Sigmoid colon (tissue), 7 donors: ENCODE measurements at places on chromosomes 6 and 20.

DNA sequence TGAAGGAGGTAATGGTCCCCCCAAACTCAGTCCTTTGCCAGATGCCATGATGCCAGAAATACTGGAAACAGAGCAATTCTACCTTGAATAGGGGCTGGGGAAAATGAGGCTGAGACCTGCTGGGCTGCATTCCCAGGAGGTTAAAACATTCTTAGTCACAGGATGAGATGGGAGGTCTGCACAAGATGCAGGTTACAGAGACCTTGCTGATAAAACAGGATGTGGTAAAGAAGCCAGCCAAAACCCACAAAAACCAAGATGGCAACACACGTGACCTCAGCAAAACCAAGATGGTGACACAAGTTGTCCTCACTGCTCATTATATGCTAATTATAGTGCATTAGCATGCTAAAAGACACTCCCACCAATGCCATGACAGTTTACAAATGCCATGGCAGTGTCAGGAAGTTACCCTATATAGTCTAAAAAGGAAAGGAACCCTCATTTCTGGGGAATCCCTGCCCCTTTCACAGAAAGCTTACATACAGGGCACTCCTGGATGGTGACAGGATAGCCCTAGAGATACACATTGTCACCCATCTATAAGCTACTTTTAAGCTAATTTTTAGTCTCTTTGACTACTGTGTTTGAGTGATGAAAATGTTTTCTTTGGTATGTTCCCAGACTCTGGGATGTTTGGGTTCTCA is 979.7 kb downstream of the TBC1D32 start:
- DNase-seq = no peak

- DNase-seq = no peak
Observed at GRCh38 chr6:23154159-23154558, 584.8 kb downstream of the HDGFL1 start.

DNA sequence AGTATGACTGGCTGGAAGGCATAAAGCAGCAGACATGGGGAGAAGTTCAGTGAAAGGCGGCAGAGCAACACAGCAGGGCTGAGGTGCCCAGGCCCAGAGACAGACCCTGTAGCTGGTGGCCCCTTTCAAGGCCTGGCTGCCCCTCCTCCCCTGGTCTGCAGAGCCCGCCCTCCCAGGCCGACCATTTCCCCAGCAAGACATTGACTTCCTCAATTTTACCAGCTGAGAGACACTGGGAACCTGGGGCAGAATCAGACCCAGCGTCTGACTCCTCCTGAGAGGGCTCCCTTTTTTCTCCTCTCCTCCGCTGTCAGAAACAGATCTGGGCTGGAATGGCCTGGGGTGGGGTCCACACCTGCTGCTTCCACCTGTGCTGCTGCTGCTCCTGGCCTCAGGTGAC is at the start of gene TREML4:
Gene TREML4 (plus strand): TSS at position 254 of the 400 bp plus-strand sequence. CDS start 79 bp downstream, at position 333.
- DNase-seq = no peak

GRCh38 chr6:24568683-24569082 is 73.9 kb downstream of the ALDH5A1 start:
- no peak for DNase-seq

GRCh38 chr20:17884307-17885003 is 84.1 kb downstream of the SNX5 start:
- peak; percentile 46 for DNase-seq

- peak; percentile 33 for DNase-seq
Observed at GRCh38 chr20:44032583-44033331, 118.1 kb downstream of the TOX2 start.

- no peak for DNase-seq
Observed at GRCh38 chr20:3898639-3899038, 9.5 kb downstream of the PANK2 start.

GRCh38 chr20:19886661-19887288 is 128.7 kb downstream of the RIN2 start:
- DNase-seq = no peak

DNA sequence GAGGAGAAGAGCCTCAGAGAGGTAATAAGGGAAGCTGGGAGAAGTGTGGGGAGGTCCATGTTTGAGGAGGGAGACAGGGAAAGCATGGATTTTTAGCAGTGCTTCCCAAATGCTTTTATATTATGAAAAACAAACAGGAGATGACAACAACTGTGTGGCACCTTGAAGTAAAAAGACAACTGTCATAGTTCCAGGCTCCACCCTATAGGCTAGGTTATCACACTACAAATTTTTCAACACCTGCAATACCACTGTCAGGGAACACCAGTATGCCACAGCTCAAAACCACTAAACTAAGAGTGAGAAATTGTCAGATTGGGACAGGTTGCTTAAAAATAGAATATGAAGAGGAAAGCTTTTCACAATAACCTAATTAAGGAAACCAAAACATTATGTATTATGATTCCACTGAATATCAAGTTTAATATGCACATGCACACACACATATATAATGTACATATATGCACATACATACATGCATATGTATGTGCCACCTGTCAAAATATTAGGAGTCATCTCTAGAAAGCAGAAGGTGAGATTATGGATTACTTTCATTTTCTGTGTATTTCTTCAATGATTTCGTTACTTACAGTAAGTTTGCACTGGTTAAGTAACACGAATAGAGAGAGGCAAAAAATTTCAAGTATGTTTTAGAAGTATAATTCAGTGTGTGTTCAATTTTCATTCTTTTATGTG is 261.2 kb downstream of the PTPRK start:
- DNase-seq = no peak

DNA sequence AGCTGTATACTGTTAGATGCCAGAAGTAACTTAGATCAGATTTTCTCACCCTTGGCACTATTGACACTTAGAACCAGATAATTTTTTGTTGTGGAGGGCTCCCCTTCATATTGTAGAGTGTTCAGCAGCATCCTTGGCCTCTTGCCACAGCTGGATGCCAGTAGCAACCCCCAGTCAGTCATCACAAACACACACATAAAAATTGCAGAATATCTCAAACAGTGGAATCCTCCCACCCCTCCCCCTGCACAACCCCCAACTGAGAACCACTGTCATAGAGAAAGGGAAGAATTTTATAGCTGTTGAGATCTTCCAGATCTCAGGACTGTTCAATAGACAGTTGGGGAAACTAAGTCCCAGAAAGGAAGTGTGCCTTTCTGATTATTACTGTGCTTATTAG is 81.2 kb upstream of the VSTM2L start:
- DNase-seq = no peak

DNA sequence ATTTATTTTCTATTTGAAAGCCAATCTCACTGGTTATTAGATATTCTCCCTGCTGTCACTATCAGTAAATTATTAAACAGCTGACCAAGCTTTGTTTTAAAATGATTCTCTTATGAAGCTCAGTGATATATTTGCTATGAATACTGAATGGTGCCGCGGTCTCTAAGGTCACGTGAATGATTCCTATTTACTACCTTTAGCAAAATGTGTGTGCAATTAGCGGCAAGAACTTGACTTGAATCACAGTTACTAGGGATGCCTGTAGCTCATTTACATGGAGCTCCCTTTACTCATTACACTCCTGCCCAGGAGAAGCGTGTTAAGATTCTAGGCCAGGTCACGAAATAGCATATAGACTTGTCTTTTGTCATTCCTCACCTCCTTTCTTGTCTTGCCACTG is 12.4 kb upstream of the PTPRT start:
- DNase-seq = no peak

DNA sequence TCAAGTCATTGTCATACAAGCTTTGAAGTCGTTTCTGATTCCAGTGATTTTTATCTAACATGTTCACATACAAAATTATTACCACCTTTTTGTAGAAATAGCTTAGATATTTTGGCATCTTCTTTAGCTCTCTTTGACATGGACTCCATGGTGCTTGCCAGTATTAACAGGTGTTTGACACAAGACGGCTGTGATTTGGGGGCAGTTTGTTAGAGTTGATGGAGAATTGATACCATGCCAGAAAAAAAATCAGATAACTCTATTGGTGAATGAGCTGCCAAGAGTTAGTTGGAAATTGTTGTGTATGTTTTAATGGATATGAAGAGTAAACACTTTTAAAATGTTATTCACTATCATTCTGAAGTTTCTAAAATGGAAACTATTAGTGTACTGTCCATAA is 146.6 kb upstream of the LAMP5 start:
- DNase-seq = no peak

- DNase-seq = no peak
Observed at GRCh38 chr6:156912431-156912830, 135.3 kb downstream of the ARID1B start.

DNA sequence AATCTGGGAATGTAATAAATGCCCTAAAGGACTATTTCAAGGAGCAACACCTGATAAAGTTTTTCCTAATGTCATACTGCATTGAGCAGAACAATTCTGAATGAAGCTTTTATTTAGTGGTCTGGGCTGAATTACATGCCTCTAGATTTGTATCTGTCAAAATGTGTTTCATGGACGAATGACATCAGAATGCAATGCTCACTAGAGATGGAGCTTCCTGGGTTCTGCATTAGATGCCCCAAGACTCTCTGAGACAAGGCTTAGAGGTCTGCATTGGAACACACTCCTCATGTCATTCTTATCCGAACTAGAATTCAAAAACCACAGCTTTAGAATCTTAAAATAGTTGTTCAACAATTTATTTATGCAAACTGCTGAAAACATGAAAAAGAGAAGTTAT is 62.0 kb downstream of the SYNE1 start:
- no peak for DNase-seq

- DNase-seq = no peak
Observed at GRCh38 chr6:151288712-151289398, 49.1 kb downstream of the AKAP12 start.

GRCh38 chr6:35240838-35241801 is 18.4 kb upstream of the ZNF76 start:
- DNase-seq = peak; percentile 82

GRCh38 chr6:13336553-13336952 is 8.2 kb upstream of the TBC1D7 start:
- peak; percentile 84 for DNase-seq

- no peak for DNase-seq
Observed at GRCh38 chr6:152204591-152204990, 397.1 kb downstream of the ESR1 start.

GRCh38 chr20:63043348-63044203 is 36.8 kb upstream of the BHLHE23 start:
- no peak for DNase-seq

- no peak for DNase-seq
Observed at GRCh38 chr6:3124667-3125066, 6.2 kb downstream of the BPHL start.

DNA sequence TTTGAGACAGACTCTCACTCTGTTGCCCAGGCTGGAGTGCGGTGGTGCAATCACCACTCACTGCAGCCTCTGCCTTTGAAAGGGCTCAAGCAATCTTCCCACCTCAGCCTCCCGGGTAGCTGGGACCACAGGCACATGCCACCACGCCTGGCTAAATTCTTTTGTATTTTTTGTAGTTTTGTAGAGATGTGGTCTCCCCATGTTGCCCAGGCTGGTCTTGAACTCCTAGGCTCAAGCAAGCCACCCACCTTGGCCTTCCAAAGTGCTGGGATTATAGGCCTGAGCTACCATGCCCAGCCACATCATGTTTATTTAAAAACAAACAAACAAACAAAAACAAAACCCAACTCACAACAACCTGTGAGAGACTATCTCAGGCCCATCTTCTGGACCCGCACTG is 29.7 kb upstream of the APCDD1L start:
- DNase-seq = peak; percentile 19

GRCh38 chr6:160519603-160520042 is 144.5 kb downstream of the LPA start:
- no peak for DNase-seq

- DNase-seq = no peak
Observed at GRCh38 chr6:45699663-45700062, 316.0 kb downstream of the CLIC5 start.

GRCh38 chr6:128241216-128241615 is 279.2 kb downstream of the PTPRK start:
- DNase-seq = no peak

DNA sequence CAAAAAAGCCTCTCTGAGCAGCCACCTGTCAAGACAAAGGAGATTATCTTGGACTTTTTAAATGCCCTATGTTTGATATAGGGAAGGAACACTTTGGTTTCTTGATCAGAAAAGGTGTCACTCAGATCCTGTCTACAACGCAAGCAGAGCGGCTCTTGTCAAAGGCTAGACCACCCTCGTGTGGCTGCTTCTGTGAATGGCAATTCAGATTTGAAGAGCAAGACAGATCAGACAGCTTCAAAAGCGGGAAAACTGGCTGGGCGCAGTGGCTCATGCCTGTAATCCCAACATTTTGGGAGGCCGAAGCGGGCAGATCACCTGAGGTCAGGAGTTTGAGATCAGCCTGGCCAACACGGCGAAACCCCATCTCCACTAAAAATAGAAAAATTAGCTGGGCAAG is 10.1 kb upstream of the NXT1 start:
- peak; percentile 79 for DNase-seq
